ENCODE measurements at places on chromosomes 2 and 18.

- no peak for DNase-seq
Measured at GRCh38 chr2:33812707-33813106, 213.6 kb upstream of the FAM98A start.

DNA sequence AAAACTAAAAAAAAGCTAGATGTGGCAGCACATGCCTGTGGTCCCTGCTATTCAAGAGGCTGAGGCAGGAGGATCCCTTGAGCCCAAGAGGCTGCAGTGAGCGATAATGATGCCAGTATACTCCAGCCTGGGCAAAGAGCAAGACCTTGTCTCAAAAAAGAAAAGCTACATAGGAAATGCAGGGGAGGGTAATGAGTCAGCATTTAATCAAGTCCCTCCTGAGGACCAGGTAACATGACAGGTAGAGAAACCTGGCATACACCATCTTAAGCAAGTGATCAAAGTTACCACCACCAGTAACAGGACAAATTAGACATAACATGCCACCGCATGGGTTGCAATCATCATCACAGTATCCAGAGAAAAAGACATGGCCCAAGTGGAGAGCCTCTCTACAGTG is 25.8 kb downstream of the MYO5B start:
- DNase-seq, result no peak

- no peak for DNase-seq
Measured at GRCh38 chr2:117714110-117714509, 100.4 kb upstream of the DDX18 start.

GRCh38 chr18:77884454-77884853 is 634.8 kb downstream of the GALR1 start:
- no peak for DNase-seq

- no peak for DNase-seq
Measured at GRCh38 chr18:72460210-72460680, 83.9 kb downstream of the CBLN2 start.

DNA sequence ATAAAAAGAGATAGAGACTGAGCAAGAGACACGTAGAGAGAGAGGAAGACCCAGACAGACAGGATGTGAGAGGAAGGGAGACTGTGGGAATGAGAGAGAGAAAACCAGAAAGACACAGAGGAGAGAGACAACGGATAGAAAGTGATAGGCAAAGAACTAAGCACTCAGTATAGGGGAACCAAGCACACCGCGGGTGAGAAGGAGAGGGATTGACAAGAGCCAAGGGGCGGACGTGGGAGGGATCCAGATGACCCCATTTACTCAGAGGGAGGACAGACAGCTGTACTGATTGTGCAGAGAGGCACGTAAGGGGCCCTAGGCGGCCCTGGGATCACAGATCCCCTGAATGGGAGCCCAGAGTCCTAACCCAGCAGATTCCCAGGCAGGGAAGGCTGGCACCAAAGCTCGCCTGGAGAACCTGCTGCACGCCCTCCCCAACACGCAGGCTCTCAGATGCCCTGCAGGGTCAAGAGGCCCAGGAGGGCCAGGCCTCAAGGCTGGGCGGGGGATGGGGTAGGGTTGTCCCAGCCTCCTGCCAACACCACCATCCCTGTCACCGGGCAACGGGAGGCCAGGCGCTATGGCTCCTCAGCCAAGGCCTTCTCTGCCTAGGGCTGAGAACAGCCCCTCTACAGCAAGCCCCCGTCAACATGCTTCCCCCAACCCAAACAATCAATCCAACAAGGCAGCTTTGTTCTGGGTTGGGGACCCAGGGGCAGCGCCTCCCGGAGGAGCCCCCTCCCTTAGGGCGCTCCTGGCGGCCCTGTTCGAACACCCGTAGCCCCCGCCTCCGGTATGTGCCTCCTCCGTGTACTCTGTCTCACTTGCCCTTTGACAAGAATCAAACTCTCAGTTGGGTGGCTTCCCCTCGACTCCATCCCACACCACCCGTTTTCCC is 579 bp downstream of the LOXL3 start:
- DNase-seq, result no peak
